ENCODE measurements at places on chromosomes 5 and 9.

- no peak for DNase-seq
Measured at GRCh38 chr9:71858812-71859211, 52.2 kb downstream of the ABHD17B start.

DNA sequence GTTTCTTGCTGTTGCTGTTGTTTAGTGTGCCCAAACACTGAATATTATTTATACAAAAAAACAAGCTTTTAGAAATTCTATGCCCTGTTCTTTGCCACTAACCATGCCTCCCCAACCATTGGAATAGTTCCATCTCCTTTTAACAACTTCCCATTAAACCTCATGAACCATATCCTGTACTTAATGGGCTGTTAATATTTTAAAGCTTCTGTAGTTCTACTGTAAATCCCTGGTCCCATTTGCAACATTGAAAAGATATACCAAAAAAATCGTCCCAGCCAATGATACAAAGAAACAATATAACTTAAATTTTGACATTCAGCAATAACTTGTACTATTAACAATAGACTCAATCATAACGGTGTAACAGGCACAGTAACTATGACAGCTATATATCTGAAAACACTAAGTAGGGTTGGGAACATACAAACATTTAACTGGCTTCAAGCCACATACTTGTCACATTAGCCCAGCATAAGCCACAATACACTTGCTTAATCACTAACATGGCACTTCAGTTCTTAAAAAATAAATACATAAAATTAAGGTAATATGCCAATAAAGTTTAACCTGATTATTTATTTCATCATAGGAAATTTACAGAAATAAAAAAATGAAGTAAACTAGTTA, 86.1 kb downstream of the ADAMTS6 start:
- no peak for DNase-seq

DNA sequence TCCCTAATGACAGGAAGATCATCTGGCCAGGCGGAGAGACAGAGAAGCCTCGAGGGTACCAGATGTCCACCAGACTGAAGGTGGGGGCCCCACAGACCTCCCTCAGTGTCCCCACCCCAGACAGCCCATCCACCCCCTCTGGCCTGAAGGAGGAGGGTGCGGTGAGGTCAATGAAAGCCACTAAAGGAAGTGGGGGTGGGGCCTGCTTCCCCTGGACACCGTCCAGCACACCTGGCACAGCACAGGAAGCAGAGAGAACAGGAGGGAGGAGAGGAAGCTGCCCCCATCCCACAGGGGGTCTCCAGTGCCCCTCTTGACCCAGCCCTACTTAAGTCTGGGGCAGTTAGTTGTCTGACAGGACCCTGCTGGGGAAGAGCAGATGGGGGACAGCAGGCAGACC, 11.2 kb downstream of the LRRC26 start:
- DNase-seq: no peak

GRCh38 chr9:71446473-71447411, 321.6 kb downstream of the CEMIP2 start:
- DNase-seq: peak; percentile 64

GRCh38 chr5:643811-644271, 31.7 kb downstream of the CEP72 start:
- DNase-seq: no peak

DNA sequence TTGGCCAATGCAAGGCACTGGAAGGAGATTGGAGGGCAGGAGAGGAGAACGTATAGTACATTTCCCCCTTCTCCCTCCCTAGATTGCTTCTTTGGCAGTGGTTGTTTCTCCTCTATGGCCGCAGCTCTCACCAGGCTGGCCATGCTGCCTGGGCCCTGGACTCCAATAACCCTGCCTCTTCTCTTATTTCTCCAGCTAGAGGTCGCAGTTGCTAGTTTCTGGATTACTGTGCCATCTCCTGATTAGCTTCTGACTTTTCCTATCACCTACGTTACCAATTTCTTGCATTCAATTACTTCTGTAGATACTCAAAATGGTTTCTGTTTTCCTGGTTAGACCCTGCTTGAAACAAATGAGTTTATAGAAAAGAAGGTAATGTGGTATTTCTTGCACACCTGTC, 2.4 kb upstream of the MACIR start:
- no peak for DNase-seq

DNA sequence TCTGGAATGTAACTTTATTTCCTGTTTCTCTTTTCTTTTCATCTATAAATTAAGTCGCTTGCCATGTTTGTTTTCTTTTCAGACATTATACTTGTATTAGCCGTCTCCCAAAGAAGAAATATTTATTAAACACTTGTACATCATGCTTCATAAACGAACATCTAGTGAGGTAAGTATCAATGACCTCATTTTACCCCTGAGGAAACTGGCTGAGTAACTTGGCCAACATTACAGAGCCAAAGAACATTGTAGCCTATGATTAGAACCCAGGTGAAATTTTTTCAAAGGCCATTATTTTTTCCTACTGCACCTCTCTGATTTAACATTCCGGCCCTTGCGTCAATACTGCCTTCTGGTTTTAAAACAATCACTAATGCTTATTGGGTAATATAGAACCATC, 4.2 kb downstream of the FREM1 start:
- no peak for DNase-seq

GRCh38 chr9:16501141-16501540, 369.3 kb downstream of the BNC2 start:
- DNase-seq: no peak

- DNase-seq: no peak
Measured at GRCh38 chr9:121253821-121254501, 14.0 kb upstream of the GSN start.

DNA sequence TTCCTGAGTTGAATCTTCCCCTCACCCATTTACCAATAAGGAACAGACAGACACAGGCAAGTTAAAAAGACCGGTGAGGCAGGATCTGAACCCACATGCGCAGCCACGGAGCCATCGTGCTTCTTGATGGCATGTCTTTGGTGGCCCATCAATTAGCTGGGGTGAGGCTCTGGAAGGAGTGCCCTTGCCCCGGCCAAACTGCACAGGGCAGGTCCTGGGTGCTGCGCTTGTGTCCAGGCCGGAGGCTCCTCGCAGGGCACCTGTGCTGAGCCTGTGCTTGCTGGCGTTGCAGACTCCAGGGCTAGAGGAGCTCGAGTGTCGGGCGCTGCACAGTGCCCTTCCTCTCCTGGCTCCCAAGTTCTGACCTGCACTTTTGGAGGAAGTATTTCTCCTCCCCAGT, 66.4 kb downstream of the PSMB7 start:
- DNase-seq: peak; percentile 54

GRCh38 chr9:16368237-16369087, 502.0 kb downstream of the BNC2 start:
- DNase-seq: no peak

DNA sequence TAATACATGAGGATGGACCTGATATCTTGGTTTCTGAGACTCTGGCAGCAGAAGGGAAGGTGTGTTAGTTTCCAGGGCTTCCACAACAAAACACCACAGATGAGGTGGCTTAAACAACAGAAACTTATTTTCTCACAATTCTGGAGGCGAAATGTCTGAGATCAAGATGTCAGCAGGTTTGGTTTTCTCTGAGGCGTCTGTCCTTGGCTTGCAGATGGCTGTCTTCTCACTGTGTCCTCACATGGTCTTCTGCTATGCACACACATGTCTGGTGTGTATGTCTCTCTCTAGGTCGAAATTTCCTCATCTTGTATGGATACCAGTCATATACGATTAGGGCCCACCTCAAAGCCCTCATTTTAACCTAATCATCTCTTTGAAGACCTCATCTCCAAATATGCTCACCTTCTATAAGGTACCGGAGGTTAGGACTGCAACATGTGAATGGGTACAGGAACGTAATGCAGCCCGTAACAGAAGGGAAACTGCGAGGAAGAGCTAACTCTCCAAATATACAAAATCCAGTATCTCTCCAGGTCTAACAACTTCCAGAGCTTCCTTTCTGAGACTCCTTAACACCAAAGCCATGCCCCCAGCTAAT, 139.8 kb upstream of the SMARCA2 start:
- DNase-seq: no peak

- DNase-seq: no peak
Measured at GRCh38 chr5:73729329-73729728, 103.3 kb downstream of the ARHGEF28 start.

DNA sequence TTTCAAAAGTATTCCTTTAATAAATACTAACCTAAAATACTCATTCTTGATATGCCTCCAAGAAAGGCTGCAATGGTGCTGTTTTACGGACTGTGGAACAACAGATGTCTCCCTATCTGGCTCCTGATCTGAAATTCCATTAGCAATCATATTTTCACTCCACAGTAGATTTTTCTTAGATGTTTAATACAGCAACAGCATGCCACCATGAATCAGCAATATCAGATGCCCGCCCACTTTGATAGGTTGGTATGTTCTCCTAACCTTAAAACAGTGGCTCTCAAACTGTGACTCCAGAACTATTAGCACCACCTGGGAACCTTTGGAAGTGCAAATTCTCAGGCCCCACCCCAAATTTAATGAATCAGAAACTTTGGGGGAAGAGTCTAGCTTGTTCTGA, 110.2 kb downstream of the MLLT3 start:
- DNase-seq: no peak

- DNase-seq: no peak
Measured at GRCh38 chr5:95927927-95928723, 33.5 kb downstream of the ELL2 start.

- DNase-seq: no peak
Measured at GRCh38 chr5:77339337-77339890, 128.9 kb downstream of the PDE8B start.

- DNase-seq: no peak
Measured at GRCh38 chr9:123422635-123423310, 66.8 kb downstream of the CRB2 start.

DNA sequence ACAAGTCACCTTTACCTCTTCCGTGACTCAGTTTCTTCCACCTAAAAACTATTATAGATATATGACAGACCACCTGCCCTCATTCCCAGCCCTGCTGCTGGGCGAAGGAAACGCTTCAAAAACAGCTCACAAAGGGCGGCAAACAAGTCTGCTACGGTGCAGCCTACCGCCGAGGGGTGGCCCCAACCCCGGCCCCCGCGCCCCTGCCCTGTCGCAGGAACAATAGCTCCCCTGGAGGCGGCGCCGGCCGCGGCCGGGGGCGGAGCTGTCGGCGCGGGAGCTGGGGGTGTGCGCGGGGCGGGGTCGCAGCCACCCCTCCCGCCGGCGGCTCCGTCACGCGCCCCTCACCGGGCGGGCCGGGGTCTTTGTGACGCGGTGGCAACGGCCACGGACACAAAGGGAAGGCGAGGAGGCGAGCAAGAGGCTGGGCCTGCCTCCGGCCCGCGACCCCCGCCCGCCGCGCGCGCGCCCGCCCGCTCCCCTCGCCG, at the start of gene TMEFF1:
Gene TMEFF1 (plus strand): TSS at position 362 of the 488 bp plus-strand sequence. CDS start 396 bp downstream, outside the sequence.
- peak; percentile 73 for DNase-seq

DNA sequence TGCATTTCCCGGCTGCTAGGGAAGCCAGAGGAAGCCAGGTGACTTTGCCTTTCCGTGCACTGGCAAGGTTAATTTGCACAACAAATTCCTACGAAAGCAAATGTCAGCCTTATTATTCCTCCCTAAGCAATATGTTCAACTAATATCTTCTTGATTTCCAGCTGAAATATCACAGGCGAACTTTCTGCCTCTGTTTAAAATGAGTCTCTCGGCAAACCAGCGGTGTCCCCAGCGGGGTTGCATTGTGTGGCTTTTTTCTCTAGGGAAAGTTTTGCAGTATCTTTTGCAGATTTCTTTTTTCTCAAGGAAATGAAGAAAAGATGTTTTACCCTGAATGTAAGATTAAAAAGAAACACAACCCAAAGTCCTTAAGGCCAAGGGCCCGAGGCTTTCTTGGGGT, 1.9 kb downstream of the DBH start:
- no peak for DNase-seq

DNA sequence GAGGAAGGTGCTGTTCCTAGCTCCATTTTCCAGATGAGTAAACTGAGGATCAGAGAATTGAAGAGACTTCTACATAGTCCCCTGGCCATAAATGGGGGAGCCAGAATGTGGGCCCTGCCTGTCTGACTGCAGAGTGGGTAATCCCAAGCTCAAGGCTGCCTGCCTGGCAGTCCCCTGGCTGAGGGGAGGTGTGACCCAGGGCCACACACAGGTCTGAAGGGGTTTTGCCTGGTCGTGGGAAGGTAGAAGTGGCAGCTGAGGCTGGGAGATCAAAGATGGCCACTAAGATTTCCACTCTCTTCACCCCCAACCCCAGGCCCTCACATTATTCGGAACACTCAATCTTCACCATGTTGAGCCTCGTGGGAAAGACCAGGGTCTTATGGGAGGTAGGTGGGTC, 176.3 kb downstream of the MACROH2A1 start:
- DNase-seq: peak; percentile 39

DNA sequence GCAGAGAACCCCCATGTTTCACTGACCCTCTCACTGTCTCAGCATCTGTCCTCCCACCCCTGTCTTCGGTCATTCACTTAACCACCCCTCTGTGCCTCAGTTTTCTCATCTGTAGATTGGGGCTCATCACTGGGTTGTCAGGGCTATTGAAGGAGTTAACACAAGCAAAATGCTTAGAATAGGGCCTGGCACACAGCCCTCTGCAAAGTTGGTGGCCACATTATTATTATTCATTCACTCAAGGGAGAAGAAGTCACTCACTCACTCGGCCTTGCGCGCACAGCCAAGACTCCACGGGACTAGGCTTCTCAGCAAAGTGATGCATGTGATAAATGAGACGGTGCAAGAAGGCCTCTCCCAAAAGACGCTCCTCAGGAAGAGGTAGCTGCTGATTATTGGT, 8.0 kb downstream of the PDGFRB start:
- DNase-seq: no peak

DNA sequence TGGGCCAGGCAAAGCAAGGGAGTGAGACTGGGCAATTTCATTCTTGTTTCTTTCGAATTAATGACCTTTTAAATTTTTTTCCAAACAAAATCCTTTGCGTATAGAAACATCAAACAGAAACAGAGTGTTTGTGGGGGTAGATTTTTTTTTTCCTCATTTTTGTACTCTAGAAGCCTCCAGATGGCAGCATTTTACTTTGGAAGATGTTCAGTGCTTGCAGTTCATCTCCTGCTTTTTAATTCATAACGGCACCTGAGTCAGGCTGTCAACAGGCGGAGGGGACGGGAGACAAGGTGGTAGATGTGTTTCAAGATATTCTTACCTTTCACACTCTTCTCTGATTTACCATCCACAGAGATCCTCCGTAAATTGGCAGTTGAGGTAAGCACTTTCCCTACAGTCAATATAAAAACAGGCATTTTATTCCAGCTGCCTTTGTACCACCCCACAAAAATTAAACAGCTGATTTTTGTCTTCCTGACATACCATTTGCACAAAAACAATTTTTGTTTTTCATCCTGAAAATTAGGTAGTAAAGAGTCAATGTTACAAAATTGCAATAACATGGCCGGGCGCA, 99.5 kb upstream of the FBXL17 start:
- DNase-seq: no peak

DNA sequence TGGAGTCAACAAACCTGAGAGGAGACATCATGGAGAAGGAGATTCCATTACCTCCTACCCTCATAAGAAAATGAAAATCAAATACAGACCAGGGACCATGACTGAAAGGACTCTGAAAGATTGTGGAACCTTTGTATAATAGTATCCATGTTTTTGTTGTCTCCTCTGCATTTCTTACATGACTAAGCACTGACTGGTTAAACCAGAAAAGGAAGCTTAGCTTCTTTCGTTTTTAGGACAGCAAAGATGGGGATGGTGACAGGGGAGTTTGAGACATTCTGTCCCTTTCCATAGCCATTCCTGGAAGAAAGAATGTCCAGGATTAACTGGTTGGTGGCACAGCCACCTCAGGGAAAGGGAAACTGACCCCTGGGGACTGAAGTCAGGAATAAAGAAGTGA, 22.2 kb downstream of the ITGA1 start:
- DNase-seq: no peak
